ENCODE measurements at places on chromosomes 3 and 15.

DNA sequence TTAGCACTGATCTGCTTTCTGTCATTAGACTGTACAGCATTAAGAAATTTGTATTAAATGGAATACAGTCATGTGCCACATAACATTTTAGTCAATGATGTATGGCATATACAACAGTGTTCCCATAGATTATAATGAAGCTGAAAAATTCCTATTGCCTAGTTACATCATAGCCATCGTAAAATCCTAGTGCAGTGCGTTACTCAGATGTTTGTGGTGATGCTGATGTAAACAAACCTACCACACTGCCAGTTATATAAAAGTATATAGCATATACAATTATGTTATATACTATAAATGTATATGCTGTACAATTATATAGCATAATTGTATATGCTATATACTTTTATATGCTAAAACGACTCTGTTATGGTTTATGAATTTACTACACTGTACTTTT lies 41.7 kb downstream of the APH1B start:
- DNase-seq = no peak

DNA sequence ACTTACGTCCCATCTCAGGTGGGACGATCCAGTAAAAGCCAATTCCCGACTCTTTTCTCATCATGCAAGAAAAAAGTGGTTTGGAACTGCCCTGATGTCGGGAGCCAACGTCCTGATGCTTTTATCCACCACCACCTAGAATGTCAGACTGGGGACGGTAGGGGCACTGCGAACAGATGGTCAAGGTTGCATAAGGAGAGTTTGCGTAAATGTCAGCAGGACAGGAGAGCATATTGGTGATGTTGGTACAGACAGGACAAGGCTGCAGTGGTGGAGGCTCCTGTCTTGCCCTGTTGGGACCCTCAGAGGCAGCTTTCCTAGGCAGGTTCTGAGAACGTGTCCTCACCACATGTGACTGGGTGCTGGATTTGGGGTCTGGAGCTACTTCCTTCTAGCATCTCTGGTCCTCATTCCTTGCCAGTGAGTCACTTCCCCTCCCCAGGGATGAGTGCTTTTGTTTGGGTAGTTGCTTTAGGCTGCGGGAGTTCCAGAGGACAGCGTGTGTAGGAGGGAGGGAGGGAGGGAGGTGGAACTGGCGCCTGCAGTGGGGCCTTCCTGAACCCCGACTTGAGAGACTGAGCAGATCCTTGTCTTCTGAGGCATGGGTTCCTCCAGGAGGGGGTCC lies 21.0 kb downstream of the THSD4 start:
- DNase-seq = no peak

DNA sequence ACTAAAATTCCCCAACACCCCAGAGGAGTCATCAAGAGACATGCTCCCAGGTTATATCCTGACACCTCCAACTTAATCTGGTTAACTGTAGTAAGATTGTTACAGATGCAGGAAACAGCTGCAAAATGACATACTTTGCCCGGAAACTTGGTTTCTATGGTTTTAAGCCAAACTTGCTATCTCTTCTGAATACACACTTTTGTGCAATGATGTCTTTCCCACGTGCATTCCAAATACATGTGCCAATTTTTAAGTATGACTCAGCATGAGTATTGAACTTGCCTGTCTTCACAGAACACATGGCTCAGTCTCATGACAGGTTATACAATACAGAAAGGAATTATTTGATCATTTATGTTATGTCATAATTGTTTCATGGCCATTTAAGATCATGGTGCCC lies 207.0 kb upstream of the DCBLD2 start:
- no peak for DNase-seq

DNA sequence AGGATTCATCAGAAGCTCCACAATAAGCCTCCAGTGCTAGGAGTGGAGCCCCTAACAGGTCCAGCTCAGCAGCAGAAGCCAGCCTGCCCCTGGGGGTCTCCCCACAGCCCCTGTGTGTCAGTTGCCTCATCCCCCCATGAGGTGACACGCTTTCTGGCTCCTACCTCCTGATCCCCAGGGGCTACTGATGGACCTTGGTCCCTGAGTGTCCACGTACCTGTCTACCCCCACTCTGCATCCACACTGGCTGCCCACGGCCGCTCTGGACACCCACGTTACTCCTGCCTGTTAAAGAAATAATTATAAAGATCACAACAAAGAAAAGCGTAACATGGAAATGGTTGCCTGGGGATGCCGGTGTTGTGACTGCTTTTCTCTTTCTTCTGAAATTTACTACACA lies 143.1 kb downstream of the CHSY1 start:
- no peak for DNase-seq

DNA sequence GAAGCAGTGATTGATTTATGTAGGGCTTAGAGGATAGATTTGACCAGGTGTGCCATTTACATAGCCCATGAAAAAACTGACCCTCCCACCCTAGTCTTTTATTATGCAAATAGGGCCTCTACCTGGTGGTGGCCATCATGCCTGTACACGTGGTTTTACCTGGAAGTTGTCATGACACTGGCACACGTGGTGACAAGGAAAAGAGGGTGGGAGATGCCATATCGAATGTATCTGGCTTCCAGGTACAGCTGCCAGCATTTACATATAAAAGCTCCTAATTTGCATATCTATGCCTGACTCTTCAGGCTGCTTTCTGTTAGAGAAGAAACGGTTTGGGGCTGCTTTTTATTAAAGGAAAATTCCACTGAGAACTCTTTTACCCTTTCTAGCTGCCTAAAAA lies 35.0 kb upstream of the DNAJC13 start:
- DNase-seq = no peak

DNA sequence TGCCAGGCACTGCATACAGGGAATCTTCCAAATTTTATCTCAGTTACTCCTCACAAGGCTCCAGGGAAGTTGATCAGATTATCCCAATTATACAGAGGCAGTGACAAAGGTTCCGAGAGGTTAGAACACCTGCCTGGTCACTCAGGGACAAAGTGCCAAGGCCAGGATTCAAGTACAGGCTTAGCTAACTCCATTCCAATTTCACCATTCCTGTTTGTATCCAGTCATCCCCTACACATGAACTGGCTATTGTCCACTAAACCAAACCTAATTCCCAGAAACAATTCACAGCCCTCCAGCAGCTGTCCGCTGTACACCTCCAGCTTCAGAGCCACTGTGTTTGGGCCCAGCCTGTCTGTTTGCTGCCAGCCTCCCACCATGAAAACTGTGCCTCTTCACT lies 16.0 kb downstream of the MUC13 start:
- DNase-seq = no peak

DNA sequence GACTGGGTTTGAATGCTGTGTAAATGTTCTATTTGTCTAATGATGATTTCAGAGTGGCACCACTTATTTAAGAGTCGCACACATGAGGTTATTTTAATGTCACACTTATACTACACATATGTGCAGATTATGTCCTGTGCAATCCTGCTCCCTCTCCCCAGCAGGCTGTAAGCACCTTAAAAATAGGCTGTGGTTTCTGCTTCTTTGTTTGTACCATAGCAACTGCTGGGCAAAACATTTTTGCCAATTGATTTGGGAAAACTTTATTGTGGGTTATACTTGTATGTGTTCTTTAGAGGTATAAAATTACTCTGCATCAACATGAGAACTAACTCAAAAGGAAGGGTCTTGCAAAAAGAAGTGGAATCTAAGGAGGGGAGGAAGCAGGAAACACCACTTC lies 318.5 kb downstream of the NTRK3 start:
- no peak for DNase-seq

DNA sequence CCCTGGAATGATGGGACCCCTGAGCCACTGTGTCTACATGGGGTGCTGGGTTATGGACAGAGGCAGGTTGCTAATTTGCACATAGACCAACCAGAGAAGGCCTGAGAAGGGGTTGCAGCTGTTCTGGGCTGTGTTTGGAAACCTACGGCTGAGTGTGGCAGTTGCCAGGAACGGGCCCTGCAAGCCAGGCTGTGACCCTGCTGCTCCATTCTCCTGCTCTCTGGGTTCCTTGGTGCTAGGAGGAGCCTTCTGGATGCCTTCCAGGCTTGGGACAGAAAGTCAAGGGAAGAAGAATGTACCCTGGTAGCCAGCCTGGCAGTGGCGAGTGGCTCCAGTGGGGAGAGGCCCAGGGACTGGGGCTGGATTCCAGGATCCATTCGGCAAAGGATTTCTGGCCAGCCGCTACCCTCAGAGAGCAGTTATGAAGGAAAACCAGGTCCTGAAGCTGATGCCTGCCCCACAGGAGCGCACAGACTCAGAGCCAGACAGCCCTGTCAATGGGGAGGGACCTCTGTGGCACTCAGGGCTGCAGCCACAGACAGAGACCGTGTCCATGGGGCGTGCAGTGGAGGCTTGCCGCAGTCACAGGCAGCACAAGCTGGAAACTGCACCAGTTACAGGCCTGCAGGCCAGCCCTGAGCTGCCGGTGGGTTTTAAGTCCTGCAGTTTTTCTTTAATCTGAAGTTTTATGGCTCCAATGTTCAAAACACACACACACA lies 55.1 kb upstream of the ACAD9 start:
- DNase-seq = no peak

- DNase-seq = no peak
Observed at GRCh38 chr3:112623717-112624116, 17.2 kb downstream of the CCDC80 start.

DNA sequence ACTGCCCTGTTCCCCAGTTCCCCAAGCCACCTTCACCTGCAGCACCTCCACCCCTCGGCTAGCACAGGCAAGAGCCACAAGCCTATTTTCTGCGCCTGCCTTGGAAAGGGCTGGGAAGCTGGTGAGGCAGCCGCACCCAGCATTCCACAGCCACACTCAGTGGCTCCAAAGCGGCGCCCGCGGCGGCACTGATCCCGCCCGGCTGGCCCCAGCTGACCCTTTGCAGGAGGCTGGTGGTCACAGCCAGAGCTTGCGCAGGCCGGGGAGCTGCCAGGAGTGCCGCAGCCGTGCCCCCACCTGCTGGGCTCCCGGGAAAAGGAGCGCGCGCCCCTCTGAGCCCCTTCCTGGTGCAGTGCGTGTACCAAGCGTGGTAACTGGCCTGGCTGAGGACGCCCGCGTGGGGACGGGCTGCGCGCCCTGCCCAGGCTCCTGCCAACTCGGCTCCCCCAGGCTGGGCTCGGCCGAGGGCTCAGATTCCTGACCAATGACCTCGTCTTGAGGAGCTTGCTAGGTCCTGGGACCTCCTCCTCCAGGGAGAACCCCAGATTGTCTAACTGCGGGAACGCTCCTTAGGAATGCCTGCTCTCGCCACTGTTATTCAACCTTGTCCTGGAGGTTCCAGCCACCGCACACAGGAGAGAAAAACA lies 13.3 kb downstream of the GRAMD2A start:
- DNase-seq = no peak

GRCh38 chr3:121739902-121740301 lies 9.6 kb downstream of the GOLGB1 start:
- DNase-seq = no peak

GRCh38 chr15:48710952-48711495 lies 65.5 kb upstream of the FBN1 start:
- no peak for DNase-seq

DNA sequence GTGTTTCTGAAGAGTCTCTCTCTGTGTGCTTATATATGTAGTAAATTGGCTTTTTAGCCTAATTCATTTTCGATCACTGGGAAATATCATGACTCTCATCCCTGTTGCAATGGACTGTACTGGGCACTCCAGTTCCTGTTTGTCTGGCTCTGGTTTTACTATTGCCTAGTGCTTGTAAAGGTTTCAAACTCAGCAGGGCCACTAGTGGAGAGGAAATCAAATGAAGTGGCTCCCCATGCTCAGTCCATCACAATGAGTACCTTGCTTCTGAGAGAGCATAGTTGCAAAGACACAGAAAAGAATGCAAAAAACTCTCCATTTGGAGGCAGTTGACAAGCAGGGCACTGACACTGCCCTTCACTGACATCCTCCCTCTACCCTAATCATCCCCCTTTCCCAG lies 167.8 kb downstream of the TAFA4 start:
- DNase-seq = no peak

DNA sequence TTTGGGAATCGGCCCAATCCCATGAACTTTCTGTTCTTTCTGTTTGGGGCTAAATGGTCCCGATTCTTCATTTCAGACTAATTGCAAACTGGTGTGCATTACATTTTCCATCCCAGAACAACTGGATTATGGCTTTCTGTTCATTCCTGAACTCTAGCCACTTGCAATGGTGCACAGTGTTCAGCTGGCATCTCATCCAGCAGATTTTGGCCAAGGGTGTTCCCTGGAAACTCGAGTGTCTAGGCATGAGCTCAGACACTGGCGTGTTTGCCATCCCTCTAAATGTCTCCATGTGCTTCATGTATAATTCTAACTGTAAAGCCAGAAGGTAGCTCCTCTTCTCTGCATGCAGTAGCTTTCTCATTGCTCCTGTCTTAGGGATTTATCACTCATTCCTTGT lies 97.1 kb upstream of the MYZAP start:
- no peak for DNase-seq

All from CD8-positive, alpha-beta memory T cell (primary cell).